ENCODE measurements at places on chromosomes 12 and 14. TPM values are rescaled to one million over a fixed set of nuclear protein-coding genes. Genes with fewer than 3 reads are reported as not detected.

DNA sequence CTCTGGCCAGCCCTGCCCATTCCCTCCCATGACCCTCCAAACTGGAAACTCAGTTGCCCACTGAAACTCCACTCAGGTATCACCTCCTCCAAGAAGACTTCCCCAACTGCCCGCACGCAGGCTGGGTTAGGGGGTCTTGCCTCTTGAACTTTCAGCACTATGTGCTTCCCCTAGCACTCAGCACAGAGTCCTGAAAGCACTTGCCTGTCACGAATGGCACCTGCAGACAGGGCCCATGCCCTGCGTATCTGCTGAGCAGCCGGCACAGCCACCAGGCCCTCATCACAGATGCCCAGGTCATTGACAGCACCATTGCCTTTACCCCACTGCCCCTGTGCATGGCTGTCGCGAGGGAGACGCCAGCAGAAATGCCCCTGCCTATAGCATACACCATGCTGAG lies 11.2 kb downstream of the CCDC88C start:
- no peak for DNase-seq

Gene C12orf42
- total RNA-seq, result 5.4 TPM

Gene RIMBP2
- not detected for total RNA-seq

- DNase-seq, result no peak
Observed at GRCh38 chr14:100131181-100131580, 28.3 kb downstream of the DEGS2 start.

Gene TAC3
- total RNA-seq, result 0.53 TPM

- DNase-seq, result no peak
Observed at GRCh38 chr14:61326847-61327246, 5.5 kb downstream of the PRKCH start.
